ENCODE measurements at places on chromosomes 6 and 20.

GRCh38 chr6:17965397-17965796, 22.0 kb downstream of the KIF13A start:
- no peak for DNase-seq

GRCh38 chr20:21826976-21827375, 121.5 kb downstream of the PAX1 start:
- no peak for DNase-seq

DNA sequence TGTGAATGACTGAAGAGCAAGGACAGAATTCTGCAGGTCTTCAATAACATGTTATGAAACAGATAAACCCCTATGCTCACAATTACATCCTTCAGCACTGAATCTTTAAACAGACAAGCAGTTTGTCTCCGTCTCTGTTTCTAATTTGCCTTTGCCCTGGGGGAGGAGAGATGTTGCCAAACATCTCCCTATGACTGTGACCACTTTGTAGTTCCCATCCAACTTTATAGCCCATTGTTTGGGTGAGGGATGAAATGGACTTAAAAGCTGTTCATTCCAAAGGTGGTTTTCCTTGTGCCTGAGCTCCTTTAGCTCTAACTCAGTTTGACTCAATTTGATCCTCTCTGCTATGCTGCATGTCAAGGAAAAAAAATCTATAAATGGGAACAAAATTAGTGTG, 19.5 kb upstream of the ADTRP start:
- no peak for DNase-seq

GRCh38 chr6:19380293-19380692, 456.9 kb upstream of the ID4 start:
- DNase-seq = no peak

GRCh38 chr20:57175397-57176010, 90.9 kb downstream of the BMP7 start:
- no peak for DNase-seq

DNA sequence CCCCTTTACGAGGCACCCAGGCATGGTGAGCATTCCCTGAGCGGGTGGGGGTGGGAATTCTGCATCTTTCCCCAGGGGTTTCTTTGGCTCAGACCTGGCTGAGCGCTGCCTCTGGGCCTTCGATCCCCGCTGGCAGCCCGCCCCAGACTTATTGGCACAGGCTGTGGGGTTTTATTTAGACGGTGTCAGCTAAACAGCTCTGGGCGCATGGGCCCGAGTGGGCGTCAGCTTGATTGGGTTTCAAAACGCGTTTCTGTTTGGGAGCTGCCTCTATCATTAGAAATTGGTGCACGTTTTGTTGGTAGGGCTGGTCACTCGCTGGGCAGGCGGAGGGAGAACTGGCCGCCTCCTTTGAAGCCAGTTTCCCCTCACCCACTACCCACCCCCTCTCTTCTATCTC, 21.0 kb downstream of the PMEPA1 start:
- no peak for DNase-seq

DNA sequence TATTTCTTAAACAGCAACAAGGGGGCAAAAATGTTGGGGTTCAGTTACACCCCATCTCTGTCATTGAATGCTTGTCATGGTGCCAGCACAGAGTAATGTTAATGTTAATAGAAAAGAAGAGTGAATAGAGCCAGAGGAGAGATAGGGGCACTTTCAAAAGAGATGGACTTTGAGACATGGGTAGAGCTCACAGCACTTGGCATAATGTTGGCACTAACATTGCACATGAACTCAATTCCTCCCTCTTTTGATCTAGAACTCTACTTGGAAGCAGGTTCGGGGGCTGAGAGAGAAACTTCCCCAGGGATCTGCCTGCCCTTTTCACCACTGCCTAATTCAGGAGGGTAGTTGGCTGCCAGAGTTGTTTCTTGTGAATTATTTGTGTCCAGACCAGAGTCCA, 284.6 kb upstream of the PRND start:
- no peak for DNase-seq

- DNase-seq = no peak
Measured at GRCh38 chr6:124040655-124041054, 237.0 kb downstream of the NKAIN2 start.

DNA sequence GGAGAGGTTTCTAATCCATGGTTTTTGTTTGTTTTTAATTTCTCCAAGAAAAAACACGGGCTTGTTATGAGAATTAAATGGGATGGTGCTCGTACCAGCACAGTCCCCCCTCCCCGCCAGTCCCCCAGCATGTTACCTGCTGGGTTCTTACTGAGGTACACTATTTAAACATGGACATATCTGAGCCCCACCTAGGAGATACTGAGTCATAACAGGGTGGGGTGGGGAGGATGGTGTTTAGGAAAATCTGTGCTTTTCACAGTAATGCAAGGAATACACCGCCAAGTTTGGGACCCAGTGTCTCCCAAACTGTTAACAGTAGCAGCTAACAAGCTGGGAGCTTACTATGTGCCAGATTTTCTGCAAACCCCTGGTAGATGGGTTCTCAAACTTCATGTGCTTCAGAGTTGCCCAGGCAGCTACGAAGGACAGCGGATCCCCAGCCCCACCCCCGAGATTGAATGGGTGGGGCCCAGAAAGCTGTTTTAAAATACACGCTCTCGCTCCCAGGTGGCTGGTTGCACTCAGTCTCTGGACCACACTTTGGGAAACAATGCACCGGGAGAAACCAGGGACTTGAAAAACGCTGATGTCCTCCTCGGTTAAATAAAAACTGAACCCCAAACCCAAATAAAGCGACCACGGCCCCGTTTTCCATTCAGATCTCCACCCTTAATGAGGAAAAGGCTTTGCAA, 995 bp downstream of the ZFP64 start:
- no peak for DNase-seq

DNA sequence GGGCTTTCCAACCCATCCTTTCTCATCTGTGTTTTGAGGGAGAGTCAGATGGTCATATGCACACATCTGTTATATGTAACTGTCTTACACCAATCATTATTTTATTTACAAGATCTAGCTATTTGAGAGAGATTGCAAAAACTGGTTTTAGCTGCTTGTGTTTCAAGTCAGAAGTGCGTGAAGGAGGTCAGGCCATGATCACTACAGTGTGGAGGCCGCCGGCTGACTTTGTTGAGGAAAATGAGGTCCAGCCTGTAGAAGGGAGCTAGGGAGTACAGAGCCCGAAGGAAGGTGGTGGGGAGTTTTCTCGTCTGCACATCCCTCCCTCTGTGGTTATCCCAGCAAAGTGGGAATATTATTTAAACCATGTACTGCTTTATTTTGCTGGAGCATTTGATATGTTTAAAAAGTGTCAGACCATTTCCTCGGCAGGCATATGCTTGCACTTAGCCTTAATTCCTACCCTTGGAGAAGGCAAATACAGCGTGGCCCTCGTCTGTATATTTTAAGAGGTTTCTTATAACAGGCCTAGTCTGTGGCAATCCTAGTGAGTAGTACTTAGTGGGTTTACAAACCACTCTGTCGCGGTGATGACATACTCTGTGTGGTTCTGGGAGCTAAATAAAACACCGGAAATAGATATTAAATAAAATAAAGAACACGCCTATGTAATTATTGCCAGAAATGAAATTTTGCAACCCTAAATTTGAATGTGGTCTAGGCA, 95.6 kb downstream of the UST start:
- no peak for DNase-seq

- DNase-seq = no peak
Measured at GRCh38 chr6:166439366-166440091, 56.8 kb upstream of the MPC1 start.

GRCh38 chr6:158016571-158017383, 35.1 kb downstream of the SYNJ2 start:
- DNase-seq = no peak
